ENCODE measurements at places on chromosomes 16 and 17. TPM values are rescaled to one million over a fixed set of nuclear protein-coding genes. Genes with fewer than 3 reads are reported as not detected.

PRKCB gene
- total RNA-seq = not detected

E4F1 gene
- 20.6 TPM for total RNA-seq

- DNase-seq = no peak
Measured at GRCh38 chr17:27551701-27552248, 79.2 kb upstream of the LGALS9 start.

- DNase-seq = no peak
Measured at GRCh38 chr16:4583906-4584305, 27.8 kb downstream of the C16orf96 start.

DOK4 gene
- 23.9 TPM for total RNA-seq

- DNase-seq = peak; percentile 76
Measured at GRCh38 chr16:1674751-1675664, 3.1 kb upstream of the JPT2 start.

- DNase-seq = no peak
Measured at GRCh38 chr17:37659925-37660324, 16.7 kb upstream of the DDX52 start.

ETV4 gene
- total RNA-seq = 6.9 TPM

DNA sequence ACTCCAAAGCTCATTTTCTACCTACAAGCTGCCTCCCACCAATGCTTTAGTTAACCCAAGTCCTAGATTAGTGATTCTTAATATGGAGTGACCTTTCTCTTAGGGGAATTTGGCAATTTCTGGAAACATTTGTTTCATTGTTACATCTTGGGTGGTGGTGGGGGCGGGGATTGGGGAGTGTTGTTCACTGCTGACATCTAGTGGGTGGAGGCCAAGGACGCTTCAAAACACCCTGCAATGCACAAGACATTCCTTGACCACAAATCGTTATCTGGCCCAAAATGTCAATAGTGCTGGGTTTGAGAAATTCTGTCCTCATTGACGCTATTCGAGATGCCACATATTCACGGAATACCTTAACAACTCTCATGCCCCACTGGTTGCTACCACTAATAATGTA lies 282.9 kb downstream of the RBFOX1 start:
- no peak for DNase-seq

GRCh38 chr17:2050300-2051060 lies 4.4 kb upstream of the HIC1 start:
- no peak for DNase-seq

GRCh38 chr17:13209081-13209480 lies 191.3 kb upstream of the ELAC2 start:
- no peak for DNase-seq

- DNase-seq = no peak
Measured at GRCh38 chr17:8504460-8505207, 69.0 kb downstream of the NDEL1 start.

BCAR1 gene
- 138 TPM for total RNA-seq

GRCh38 chr16:51231702-51232101 lies 80.6 kb upstream of the SALL1 start:
- peak; percentile 26 for DNase-seq

DNA sequence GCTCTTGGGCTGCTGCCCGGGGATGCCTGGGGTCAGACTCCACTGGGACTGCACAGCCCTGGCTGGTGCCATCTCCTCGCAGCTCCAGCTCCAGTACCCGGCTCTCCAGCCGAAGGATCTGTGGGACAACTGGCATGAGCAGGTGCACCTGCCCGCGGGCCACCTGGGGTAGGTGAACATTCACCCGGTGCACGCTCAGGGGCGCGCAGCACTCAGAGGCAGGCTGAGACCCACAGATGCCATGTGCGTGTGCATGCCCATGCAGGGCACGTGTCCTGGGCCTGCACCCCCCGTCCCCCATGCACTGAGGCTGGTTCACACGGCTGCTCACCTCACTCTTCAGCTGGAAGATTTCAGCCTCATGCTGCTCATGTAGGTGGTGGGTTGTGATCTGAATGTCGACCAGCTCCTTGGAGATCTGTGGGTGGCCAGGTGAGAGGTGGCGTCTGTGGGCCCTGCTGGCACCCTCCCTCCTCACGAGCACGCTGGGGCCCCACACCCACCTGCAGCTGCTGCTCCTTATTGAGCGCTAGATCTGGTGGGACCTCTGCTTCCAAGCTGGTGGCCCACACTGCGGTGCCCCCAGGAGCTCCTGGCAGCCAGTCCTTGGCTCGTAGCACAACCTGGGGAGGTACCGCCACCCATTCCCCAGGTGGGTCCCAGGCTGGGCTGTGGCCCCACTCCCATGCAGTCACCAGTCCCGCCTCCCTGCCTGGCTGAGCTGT lies 618 bp downstream of the CCDC78 start:
- no peak for DNase-seq

DNA sequence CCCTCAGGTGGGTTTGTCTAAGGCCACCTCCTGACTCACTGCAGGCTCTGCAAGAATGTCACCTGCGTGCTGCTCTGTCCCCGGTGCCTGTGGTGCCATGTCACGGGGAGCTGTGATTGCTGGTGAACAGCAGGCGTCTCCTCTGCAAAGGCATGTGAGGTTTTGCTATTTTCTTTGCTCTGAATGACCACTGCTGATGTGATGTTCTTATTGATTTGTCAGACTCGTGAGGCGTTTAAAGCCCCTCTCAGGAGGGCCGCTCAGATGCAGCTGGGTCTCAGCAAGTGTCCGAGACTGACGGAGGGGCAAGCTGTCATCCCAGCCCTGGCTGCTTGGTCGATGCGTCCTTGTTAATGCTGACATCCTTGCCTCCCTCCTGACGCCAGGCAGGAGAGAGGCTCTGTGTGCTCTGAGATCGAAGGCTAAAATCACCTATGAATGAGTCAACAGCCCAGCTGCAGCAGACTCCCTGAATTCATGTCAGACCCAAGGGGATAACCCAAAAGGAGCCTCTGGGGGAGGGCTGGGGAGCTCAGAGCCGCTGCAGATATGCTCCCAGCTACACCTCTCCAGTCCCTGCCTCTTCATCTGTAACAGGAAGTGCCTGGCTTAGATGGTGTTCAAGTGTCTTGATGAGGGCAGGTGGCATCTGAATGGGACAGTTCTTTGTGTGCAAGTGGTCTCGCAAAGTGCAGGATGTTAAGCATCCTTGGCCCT lies 11.8 kb upstream of the PEMT start:
- no peak for DNase-seq

- DNase-seq = peak; percentile 96
Measured at GRCh38 chr17:43356999-43357398, 41.8 kb upstream of the ARL4D start.

GRCh38 chr17:34519282-34519681 lies 60.1 kb upstream of the TMEM132E start:
- no peak for DNase-seq

DNA sequence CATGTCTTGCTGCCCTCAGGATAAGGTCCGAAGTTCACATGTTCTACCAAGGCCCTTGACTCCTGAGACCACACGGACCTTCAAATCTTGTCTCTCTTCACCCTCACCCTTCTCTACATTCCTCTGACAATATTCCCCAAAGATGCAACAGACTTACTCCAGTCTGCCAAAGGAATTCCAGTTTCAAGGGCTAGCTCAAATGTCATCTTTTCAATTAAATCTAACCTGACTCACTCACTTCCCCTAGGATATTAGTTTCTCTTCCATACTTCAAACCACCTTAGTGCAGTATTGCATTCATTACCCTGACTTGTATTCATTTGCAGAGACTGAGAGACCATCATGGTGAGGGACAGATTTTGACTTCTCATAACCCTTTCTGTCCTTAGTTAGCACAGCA lies 59.6 kb upstream of the ADCY9 start:
- no peak for DNase-seq

CLEC19A gene
- total RNA-seq = not detected

- DNase-seq = no peak
Measured at GRCh38 chr16:83722456-83723183, 85.2 kb upstream of the HSBP1 start.

SLC52A1 gene
- total RNA-seq = not detected

DNA sequence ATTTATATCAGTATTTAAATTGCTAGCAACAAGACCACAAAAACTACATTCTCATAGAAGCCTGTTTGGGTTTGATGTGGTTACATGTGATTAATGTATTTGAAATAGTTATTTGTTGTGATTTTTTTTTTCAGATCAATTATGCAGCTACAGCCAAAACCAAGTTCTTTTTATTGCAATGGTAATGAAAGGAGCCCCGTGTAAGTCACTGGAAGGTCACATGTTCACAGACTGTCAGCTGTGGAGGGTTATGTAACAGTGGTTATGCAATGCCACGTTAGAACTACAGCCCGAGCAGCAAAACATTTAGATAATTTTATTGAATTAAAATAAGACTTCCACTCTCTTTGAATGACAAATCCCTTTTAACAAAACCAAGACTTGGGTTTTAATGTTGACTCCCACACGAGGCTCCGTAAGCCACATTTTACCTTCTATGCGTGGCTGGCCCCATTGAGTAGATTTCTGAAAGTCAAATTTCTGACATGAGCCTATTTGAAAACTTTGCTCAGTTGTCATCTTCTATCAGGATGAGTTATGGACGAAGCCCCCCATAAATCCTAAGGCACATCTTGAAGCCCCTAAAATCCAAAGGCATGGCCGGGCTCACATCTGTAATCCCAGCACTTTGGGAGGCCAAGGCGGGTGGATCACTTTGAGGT lies 41.8 kb upstream of the SEC14L1 start:
- DNase-seq = peak; percentile 51

GRCh38 chr16:303760-304505 lies 21.0 kb downstream of the PDIA2 start:
- no peak for DNase-seq

GRCh38 chr16:16817196-16817595 lies 438.3 kb downstream of the NPIPA7 start:
- DNase-seq = no peak

DNA sequence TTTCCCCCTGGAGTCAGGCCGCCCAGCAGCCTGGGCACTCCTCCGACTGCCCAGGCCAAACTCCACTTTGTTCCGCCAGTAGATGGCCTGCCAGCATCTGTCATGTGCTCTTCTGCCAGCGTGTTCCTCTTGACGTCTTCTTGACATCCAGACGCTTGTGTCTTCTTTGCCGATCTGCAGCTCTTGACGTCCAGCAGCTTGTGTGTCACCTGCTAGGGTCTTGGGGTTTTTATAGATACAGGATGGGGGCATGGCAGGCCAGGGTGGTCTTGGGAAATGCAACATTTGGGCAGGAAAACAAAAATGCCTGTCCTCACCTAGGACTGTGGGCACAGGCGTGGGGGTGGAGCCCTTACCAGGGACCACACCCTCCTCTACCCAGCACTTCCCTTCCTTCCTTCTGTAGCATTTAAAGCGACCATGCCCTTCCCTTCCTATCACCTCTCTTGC lies 88.7 kb downstream of the BMERB1 start:
- DNase-seq = no peak

MT4 gene
- total RNA-seq = not detected
